ENCODE measurements at places on chromosomes 6 and 20.

- no peak for DNase-seq
Measured at GRCh38 chr6:169692516-169692915, 9.3 kb downstream of the WDR27 start.

GRCh38 chr20:11890331-11891076, 27.2 kb upstream of the BTBD3 start:
- DNase-seq, result peak; percentile 34

DNA sequence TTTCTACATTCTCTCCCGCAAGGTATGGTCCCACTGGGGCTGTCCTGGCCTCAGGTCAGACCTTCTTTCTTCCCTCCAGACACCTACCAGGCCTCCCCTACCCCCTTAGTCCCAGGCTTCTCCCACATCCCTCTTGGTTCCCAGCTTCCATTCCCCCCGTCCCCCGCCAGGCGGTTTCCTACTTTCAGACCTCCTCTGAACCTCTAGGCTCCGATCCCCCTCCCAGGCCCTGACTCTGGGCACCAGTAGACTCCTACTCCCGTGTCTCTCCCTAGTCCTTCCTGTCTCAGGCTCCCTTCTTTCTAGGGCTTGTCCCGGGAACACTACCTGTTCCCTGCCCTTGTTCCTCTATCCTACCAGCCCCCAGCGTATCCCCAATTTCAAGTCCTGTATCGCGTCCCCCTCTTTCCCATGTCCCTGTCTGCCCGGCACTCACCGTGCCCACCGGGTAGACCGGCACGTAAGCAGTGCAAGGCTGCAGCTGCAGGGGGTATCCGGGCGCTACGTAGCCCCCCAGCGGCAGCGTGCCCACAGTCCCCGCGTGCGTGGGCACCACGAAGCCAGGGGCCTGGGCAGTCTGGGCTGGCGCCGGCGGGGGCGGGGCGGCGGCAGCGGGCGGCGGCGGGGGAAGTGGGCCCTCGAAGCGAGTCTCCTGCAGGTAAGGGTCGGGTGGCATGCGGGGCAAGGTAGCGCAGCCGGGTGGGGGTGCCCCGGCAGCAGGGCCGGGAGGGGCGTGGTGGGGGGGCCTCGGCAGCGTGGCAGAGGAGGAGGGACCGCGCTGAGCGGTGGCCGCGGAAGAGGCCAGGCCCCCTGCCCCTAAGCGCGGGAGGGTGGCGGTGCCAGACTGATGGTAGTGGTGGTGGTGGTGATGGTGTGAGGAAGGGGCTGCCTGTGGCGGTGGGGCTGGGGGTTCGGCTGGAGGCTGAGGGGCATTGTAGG, 1.5 kb downstream of the PRRT1 start:
- DNase-seq, result no peak

- DNase-seq, result peak; percentile 18
Measured at GRCh38 chr6:42197555-42198362, 3.0 kb upstream of the GUCA1B start.

Data from activated CD4-positive, alpha-beta T cell treated with anti-CD3 and anti-CD28 coated beads for 4 hours (primary cell).